ENCODE measurements at places on chromosomes 13 and 19.

DNA sequence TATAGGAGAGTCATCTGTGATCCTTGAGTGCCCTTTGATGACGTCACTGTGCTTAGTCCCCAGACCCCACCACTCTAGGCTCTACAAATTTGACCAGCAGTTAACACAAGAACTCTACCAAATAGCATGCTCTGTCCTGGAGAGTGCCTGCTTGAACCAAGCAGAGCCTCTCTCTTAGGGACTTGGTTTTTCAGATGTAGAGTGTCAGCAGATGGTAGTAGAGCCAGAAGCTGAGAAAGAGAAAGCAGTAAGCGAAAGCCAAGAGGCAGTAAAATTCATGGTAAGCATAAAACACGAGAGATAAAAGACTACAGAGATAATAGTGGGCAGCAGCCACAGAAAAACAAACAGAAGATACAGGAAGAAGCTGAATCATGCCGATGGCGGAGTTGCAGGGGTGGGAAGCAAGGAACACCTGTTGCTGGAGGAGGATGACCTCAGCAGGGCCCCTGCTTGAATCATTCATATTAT, 193.3 kb downstream of the SLC7A1 start:
- no peak for DNase-seq

GRCh38 chr19:960020-960419, 24.1 kb upstream of the WDR18 start:
- DNase-seq: no peak

GRCh38 chr13:22286338-22286737, 615.5 kb downstream of the FGF9 start:
- no peak for DNase-seq

GRCh38 chr19:12838182-12838885, at the start of gene MAST1:
TSS of gene MAST1 (plus strand) at chr19:12838515. CDS start at chr19:12838573, 58 bp downstream.
- no peak for DNase-seq

DNA sequence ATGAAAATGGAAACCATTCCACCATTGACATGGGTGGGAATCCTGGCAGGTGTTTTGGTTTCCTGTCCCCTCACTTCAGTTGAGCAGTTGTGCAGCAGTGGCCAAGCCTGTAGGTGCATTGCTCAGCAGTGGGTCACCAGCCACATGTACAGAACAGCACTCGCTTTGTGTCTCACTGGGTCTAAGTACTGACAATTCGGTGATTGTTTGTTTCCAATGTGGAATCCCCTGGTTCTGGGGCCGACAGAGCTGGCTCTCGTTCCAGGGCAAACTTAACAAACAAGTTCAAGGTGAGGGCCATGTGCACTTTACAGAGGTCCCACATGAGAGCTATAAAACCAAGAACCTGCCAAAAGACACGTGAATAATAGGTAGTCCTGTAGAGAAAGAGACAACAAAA, 54.1 kb upstream of the SPATA13 start:
- DNase-seq: no peak

GRCh38 chr19:57465680-57466381, 8.9 kb upstream of the VN1R1 start:
- no peak for DNase-seq

- DNase-seq: no peak
Observed at GRCh38 chr19:15426485-15427349, 7.9 kb upstream of the AKAP8L start.

DNA sequence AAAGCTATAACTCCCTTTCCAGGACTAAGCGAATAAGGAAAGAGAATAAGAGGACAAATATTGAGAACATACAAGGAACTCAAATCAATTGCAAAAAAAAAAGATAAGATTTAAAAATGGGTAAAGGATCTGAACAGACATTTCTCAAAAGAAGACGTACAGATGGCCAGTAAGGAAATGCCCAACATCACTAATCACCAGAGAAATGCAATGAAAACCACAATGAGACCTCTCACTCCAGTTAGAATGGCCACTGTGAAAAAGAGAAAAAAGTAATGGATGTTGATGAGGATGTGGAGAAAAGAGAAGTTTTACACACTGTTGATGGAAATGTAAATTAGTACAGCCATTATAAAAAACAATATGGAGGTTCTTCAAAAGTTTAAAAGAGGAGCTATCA, 63.8 kb downstream of the VWA8 start:
- DNase-seq: no peak

- DNase-seq: no peak
Observed at GRCh38 chr19:49554701-49555181, 25.6 kb downstream of the NOSIP start.

DNA sequence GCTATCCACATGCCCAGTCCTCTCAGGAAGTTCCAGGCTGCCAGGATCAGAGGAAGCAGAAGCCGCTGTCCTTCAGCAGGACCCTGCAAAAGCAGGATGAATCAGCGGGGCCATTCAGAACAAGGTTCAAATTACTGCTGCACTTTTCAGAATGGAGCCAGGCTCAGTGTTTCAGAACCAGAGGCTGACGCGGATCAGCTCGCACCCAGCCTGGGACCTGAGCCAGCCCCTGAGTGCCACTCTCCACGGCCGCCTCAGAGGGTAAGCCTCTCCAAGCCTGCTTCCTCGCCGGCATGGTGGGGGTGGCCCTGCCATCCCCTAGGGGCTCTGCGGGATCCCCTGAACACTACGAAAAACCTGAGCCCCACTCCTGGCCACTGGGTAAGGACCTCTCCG, 24.7 kb downstream of the RASA3 start:
- DNase-seq: peak; percentile 19

DNA sequence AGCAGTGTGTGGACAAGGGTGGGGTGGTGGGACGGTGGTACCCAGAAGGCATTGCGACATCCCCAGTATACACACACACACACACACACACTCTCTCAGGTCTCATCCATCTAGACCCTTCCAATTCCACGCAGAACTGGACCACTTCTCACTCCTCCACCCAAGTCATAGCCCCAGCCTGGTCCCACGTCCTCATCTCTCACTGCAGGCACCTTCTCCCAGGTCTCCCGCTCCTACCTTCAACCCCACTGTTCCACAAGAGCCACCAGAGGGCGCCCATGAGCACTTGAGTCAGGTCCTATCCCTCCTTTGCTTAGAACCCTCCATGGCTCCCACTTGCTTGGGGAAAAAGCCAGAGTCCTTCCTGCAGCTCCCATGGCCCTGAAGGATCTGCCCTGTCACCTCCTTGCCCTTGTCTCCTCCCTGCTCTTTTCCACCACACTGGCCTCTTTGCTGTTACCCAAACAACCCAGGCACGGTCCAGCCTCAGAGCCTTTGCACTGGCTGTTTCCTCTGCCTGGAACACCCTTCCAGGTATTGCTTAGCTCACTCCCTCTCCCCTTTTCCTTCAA, 62.6 kb downstream of the IER2 start:
- DNase-seq: peak; percentile 35

DNA sequence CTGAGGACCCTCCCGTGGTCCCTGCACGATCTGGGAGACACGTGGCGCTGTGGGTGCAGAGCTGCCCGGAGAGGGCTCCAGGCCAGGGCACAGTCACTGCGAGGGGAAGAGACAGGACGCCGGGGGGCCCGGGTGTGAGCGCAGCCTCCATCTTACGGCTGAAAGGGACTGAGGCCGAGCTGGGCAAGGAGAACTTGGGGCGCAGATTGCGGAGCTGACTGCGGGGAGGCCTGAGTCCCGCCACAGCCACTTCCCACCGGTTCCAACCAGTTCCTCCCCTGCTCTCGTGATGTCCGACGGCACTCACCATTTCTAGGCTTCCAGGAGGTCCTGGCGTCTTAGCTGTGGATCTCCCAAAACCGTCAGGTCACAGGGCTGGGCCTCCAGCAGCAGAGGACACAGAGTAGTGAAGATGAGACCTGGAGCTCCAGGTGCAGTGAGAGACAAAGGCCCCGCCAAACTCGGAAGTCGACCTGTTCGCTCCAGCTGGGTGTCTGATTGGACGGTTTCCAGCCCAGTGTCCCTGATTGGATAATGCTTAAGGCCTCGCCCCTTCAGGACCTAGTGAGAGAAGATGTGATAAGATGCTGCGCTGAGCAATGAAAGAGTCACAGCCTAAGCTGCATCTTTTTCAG, 4.8 kb upstream of the ZNF253 start:
- peak; percentile 54 for DNase-seq

GRCh38 chr19:11196406-11197287, 698 bp downstream of the KANK2 start:
- DNase-seq: no peak

DNA sequence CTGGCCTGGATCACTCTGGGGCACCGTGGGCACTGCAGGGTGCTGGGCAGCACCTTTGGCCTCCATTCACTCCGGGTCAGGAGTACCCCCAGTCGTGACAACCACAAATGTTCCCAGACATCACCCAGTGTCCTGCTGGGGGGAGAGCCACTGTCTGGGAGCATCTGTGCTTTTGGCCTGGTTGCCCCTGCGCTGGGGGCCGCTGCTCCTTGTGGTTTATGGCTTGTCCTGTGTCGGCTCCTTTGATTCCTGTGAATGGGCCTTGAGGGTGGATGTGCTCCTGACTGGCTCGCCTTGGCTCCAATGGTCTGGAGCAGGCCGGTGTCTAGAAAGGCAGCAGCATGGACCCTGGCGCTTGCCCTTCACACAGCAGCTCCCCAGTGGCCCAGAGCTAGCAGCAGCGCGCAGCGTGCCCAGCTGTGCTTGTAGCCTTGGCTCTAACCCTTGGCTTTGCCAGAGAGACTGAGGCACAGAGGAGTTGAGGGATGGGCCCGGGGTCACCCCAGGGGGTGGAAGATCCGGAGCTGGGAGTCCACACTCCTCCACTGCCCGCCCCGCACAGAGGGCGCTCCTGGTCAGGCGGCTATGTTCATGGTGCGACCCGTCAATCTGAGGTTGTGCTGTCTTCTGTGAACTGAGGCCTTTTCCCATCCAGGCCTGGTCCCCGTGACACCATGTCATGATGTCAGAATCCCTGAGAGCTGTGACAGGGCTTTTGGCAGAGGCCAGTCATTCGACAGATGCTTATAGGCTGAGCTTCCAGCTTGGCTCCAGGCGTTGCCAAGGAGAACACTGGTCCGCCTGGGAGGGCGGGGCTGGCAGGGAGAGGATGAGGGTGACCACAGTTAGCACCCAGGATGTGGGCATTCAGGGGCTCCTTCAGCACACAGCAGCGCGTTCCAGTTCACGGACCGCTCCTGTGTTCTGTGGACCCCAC, 4.1 kb downstream of the DAZAP1 start:
- no peak for DNase-seq

- DNase-seq: no peak
Observed at GRCh38 chr13:47420020-47420419, 523.2 kb upstream of the HTR2A start.

- DNase-seq: no peak
Observed at GRCh38 chr19:18274219-18274780, at the start of gene IQCN. TSS of gene IQCN (minus strand) at chr19:18274452. CDS start at chr19:18269478, 4,974 bp downstream.

GRCh38 chr13:94416454-94417080, 62.9 kb downstream of the DCT start:
- no peak for DNase-seq

DNA sequence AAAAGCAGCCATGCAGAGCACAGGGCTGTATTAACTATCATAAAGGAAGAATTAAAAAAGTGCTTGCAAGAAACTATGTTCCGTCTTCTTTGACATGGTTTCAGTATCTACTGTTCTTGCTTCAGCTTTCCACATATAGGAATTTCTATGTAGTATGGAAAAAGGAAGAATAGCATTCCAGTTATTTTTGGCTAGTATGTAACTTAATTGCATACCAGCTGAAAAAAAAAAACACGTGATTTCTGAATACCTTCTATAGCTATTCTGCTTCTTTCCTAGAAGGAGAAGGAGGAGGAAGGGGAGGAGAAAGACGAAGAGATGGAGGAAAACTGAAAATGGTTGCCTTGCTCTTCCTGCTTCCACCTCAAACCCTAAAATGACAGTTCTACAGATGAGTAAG, 619.0 kb downstream of the KCTD12 start:
- no peak for DNase-seq

- no peak for DNase-seq
Observed at GRCh38 chr13:94716016-94716415, 3.7 kb upstream of the SOX21 start.

DNA sequence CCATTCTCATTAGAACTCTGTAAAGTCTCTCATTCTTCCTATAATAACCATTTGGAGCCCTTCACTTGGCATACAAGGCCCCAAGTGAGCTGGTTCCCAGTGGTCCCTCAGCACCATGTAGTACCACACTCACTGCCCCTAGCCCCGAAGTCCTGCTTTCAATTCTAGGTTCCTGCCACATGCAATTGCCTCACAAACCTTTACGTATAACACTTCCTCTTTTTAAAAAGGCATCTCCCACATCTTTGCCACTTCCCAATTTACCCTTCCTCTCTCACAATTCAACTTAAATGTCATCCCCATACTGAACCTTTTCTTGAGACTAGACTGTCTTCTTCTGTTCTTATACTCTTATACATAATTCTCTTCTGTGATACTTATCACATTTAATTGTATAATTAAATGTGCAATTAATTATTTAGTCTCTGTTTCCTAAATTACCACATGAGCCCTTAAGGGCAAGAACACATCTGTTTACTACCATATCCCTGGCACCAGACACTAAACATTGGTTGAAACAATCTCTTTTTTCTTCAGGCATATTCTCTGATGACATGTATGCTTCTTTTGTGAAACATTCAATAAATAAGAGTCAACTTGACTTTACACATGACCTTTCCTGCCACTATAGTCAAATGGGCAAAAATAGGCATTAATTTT, 304.0 kb downstream of the SPRY2 start:
- DNase-seq: no peak

DNA sequence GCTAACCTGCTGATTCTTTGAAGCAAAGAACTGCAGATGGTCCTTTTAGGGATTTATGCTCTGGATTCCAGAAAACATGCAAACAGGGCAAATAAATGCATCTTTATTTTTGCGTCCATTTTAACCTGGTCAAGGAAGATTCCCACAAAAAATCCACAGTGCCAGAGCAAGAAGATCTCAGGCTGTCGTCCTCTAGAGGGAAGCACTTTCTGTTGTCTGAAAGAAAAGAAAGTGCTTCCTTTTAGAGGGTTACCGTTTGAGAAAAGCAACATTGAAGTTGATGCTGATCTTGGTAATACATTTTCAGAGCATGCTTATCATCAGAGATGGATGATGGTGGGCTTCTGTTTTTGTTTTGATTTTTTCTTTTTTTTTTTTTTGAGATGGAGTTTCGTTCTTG, 75.5 kb downstream of the DPRX start:
- DNase-seq: no peak

GRCh38 chr19:56076498-56076897, 44.6 kb downstream of the ZNF787 start:
- peak; percentile 58 for DNase-seq

GRCh38 chr13:91904005-91904404, 505.6 kb downstream of the GPC5 start:
- no peak for DNase-seq

DNA sequence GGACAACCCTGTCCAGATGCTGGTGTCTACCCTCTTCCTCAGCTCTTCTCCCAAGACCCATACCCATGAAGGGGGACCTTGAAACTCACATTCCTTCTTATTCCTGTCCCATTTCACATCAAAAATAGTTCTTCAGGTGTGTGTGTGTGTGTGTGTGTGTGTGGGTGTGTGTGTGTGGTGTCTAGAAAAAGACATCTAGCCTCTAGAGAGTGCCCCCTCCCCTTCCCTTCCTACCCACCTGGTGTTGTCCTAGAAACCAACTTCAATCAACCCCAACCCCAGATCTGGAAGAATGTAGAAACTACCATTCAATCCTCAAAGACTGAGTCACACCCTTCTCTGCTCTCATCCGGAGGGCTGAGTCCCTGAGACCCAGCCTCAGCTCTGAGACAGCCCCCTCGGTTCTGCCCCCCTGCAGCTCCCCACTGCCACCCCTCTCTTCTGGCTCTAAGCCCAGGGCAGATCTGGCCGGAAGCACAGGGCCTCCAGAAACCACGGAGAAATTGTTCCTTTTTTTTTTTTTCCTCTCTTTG, 3.5 kb downstream of the KCNN4 start:
- no peak for DNase-seq

Measured in omental fat pad (tissue), 4 donors.